ENCODE measurements at places on chromosomes 1 and 21.

DNA sequence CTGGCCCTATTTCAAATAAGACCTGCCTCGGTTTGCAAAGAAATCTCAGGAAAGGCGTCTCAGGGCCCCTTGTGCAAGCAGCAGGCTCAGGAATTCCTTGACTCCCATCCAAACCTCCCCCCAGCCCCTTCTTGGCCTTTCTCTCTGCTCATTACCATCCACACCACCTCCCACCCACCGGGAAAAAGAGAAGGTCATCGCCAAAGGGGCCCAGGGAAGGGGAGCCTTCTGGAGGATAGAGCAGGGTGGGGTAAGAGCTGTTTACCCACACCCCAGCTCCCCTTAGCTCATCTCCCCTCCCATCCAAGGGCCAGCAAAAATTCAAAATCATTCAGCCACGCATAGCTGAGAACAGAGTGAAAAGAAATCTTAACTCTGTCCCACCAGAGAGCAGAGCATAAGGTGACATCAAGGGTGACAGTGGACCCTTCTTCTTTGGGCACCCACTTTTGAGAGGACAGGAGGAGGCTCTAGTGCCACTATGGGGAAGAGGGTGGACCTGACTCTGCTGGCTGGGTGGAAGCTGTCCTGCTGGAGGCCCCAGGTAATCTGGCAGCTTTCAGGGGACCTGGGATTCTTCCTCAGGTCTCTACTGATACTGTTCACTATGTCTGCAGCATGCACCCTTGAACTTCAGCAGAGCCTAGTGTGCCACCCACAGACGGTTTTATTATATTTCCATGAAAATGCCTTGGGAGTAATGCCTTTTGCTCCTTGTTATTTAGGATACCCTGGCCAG is 3.9 kb upstream of the WNT2B start:
- no peak for DNase-seq

- DNase-seq, result peak; percentile 51
Measured at GRCh38 chr1:223479261-223479660, 86.0 kb downstream of the CCDC185 start.

GRCh38 chr1:235932090-235932510 is 65.4 kb upstream of the LYST start:
- no peak for DNase-seq

- no peak for DNase-seq
Measured at GRCh38 chr21:32523988-32524719, 61.2 kb downstream of the TCP10L start.

DNA sequence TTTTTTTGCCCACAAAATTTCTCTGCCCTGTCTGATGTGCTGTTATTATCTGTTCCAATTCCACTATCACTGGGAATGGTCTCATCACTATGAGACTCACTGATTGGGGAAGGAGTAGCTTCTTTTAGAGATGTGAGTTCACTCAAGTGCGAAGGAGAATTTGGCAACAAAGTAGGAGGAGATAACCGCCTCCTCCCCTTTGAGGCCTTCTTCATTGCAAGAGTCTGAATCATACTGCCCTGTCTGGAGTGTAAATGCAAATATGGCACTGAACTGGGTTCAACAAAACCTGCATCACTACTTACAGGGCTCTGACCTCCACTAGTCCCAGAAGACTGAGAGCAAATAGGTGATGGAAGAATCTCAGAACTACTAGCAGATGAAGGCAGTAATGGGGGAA is 83.4 kb downstream of the ASH1L start:
- no peak for DNase-seq

DNA sequence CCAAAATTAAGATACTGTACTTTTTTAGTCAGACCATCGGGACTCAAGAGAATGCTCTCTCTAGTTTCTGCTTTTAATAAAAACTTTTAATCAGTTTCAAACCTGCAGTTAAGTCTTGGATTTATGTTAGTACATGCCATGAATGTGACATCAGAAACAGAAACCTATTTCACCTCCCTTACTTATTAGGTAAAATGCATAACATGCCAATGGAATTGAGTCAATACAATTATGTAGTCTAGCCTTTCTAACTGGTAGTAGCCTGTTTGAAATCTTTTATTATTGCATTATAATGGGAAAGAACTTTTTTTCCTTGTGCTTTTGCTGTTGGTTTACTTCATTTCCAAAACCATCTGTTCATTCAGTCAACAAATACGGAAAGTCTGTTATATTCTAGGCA is 4.8 kb downstream of the PHACTR4 start:
- no peak for DNase-seq

DNA sequence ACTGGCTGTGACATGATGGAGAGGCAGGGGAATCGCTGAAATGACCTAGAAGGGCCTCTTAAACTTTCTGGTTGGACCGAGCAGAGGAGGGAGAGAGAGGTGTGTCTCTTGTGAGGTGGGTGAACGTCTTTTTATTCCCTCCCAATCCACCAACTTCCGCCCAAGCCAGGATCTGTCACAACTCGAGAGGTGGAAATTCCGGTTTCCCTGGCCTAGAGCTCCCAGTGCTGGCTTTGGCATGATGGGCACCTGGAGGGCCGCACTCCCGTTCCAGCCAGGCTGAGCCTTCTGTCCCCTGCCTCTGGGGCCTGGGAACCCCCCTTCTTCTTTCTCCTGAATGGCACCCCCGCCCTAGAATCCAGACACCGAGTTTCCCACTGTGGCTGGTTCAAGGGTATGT is at the start of gene SEMA4A:
TSS of gene SEMA4A (plus strand) at position 224 of the 400 bp plus-strand sequence. CDS start 994 bp downstream, outside the sequence.
- DNase-seq, result no peak

DNA sequence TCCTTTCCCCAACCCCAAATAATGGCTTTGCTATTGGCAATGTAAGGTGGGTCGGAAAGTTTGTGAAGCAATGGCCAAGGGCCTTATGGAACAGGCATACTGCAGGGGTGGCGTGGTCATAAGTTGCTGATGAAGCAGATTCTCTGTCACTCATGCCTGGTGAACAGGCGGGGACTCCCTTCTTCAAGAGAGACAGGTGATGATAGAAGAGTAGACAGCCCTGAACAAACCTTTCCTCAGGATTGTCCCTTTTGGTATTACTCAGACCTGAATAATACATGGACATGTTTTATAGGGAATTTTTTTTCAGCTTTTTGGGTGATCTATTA is 12.7 kb downstream of the DDR2 start:
- no peak for DNase-seq

- DNase-seq, result no peak
Measured at GRCh38 chr21:31509194-31510017, 150.1 kb upstream of the SOD1 start.

GRCh38 chr1:181345146-181345545 is 138.2 kb upstream of the CACNA1E start:
- no peak for DNase-seq

GRCh38 chr1:55970526-55971110 is 608.7 kb downstream of the PLPP3 start:
- no peak for DNase-seq

GRCh38 chr1:170530972-170531757 is 801 bp upstream of the GORAB start:
- DNase-seq, result no peak

DNA sequence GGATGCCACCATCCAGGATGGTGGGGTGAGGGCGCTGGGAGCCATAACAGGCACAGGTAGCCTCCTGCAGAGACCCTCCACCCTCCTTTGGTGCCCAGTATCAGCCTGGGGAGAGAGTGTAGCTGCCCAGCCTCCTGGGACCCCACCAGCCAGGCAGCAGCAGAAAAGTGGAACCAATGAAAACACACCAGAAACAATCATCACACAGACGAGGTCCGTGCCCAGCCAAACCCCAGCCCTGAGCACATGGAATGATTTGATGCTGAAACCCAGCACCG is 285.1 kb downstream of the PTPRU start:
- DNase-seq, result no peak

DNA sequence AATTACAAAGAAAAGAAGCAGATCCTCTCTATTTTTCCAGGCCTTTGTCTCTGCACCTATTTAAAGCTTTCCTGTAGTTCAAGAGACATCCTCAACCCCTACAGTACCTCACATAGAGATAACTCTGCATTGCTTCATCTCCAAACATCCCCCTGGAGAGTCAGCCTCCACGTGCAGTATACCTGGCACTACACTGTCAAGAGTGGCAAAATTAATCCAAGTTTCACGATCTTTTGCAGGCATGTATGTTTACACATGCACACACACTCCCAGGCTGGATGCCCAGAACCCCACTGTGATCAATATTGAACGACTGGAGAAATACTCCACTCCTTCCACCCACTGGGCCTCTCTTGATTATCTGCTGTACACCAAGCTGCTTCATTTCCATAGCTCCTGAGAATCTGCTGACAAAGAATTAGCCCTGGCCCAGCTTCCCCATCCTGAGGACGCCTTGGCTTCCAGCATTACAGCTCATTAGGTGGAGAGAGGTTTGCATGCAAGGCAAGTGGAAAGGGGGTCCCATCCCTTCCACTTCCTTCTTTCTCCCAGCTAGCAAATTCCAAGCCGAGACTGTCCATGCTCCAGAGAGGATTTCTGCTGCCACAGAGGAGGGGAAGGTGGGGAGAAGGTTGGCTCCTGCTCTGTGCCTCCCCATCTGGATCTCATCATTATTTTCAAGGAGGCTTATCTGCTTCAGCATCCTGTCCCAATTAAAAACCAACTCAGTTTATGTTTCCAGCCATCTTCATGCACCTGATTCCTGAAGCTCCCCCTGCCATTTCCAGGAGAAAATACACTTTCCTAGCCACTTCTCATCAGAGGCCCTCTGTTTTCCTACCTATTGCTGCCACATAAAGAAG is 66.5 kb upstream of the GOLT1A start:
- no peak for DNase-seq

DNA sequence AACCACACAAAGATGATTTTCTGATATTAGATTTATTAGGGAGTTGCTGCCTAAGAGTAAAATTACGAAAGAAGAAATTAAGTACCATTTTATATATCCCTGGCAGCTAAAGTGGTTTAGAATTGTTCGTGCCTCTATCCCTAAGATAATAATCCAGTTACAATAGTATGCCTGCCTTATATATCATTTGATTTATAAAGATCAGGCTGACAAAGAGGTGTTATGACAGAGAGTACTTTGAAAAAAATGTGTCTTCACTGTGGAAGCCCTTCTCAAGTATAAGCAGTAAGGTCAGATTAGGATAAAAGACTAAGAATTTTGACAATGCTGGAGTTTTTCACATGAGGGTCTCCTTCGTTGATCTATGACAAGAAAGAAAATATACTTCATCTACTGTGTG is 619.9 kb downstream of the ADGRL2 start:
- no peak for DNase-seq

DNA sequence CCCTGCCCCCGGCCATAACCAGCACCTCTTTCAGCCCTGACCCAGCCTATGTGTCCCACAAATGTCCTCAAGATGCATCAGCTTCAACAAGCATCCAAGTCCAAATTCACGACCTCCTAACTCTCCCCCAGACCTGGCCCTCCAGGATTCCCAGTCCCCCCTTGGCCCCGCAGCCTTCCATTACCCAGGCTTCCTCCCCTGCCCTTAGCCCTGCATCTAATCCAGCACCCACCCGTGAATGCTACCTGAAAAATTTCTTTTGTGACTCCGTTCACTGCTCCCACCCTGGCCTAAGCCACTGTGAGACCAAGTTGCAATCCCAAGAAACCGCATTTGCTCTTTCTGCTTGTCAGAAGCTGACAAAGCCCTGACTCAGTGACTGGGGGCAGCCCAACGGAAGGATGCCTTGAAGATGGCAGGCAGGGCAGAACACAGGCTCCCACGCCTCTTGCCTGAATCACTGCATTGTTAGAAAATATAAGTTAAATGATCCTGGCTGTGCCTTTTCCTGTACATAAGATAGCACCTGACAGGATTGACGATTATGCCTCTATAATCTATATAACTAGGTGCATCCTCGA is 939 bp upstream of the MFAP2 start:
- DNase-seq, result no peak

DNA sequence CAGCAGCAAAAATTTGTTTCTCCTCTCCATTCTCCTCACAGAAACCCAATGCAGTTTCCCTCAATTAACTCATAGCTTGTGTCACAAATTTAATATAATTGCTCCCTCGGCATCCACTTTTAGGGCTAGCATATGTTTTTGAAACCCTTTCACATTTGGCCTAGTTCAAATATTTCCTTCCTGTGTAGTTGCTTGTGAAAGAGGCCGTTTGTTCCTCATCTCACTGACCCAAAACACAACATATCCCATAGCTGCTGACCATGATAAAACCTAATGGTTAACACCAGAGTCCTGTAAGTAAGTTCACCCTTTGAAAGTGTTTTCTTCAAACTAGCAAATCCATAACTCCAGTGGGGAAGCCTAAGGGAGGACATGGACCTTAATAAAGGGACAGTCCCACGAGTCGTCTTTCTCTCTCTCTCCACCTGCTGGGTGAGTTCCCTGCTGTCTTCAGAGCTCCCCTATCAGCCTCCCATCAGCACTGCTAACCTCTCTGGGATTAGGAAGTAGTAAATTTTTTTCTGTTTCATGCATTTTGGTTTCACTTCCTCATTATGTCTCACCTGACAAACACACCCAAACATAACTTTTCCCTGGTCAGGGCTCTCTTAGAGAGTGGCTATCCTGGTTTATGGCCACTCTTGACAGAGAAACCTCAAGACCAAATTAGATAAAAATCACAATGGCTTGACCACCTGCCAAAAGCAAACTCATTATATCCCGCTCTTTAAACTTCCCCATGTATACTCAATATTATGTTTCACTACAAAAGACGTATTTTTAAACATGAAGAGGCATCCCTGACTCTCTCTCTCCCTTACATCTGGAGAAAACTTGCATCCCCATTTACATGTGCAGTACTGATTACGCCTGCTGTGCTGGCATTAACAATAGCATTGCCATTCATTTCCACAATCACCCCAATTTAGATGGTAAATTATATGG is 177.7 kb upstream of the HP1BP3 start:
- peak; percentile 53 for DNase-seq

GRCh38 chr1:240134596-240134995 is 42.9 kb downstream of the FMN2 start:
- no peak for DNase-seq

DNA sequence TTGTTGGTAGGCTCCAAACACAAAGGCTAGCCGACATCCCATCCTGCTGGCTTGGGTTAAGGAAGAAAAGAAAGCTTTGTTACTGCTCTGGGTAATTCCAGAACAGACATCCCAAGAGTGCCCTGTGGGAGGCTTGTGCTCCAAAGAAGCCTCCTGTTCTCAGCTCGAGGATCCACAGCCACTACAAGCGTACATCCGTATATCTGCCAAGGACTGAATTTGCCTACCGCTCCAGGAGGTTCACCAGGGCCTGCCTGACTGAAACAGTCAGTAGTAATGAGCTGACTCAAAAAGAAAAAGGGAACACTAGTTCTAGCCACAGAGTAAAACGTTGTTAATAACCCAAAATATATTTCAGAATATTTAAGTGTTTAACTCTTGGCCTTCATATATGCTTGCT is 24.8 kb upstream of the MUTYH start:
- no peak for DNase-seq

DNA sequence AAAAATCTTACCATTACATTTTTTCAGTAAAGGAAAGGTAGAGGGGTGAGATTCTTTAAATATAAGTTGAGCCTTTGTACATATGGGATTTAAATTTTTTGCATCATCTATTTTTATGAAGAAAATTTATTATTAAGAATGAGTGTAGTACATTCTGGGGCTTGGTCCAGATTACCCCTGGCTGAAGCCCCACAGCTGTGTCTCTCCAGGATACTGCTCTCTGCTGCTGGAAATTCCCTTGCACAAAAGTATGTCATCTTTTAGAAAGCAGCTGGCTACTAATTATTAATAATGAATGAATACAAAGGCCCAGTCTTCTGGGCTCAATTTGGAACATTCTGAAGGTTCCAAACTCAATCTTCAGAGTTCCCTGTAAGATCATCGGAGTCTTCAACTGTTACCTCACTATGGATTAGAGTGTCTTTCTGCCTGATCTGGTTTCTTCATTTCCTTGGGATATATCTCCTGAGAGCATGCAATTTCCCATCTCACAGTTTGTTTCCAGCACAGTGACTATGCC is 428.6 kb upstream of the BRINP3 start:
- no peak for DNase-seq

GRCh38 chr1:162983671-162984425 is 85.3 kb upstream of the RGS4 start:
- DNase-seq, result no peak
